Putamen (tissue), 1 donor: ENCODE measurements at places on chromosomes 13 and 19.
A peak's percentile ranks its signal among the peaks of the same experiment; 100 is the strongest.

- no peak for DNase-seq
Observed at GRCh38 chr19:12715929-12716328, 7.8 kb downstream of the TNPO2 start.

GRCh38 chr13:113862931-113863523, 849 bp downstream of the GAS6 start:
- no peak for DNase-seq

DNA sequence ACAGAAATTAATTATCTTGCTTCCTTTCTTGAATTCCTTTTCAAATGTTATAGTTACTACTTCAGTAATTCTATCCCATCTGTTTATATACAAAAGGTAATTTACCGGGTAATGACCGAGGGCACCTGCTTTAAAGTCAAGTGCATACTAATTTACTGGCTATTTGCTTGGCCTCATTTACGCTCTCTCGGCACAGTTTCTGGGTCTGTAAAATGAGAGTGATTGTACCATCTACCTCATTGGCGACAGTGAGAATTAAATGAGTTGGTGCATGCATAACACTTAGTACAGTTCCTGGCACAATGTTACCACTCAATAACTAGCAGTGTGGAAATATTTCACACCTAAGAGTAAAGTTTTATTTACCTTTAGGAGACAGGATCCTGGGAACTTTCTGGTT, 111.6 kb downstream of the GGACT start:
- DNase-seq: no peak

DNA sequence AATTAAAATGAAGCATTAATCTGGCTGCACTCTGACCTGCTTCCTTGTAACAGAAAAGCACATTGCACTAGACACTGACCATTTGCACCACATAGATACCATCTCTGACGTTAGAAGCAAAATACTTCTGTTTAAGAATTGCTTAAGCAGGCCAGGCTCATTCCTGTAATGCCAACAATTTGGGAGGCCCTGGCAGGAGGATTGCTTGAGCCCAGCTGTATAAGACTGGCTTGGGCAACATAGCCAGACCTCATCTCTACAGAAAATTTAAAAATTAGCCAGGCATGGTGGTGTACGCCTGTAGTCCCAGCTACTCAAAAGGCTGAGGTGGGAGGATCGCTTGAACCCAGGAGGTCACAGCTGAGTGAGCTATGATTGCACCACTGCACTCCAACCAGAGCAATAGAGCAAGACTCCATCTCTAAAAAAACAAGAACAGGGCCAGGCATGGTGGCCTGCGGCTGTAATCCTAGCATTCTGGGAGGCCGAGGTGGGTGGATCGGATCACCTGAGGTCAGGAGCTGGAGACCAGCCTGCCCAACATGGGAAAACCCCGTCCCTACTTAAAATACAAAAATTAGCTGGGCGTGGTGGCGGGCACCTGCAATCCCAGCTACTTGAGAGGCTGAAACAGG, 7.0 kb upstream of the TLE6 start:
- DNase-seq: no peak

- no peak for DNase-seq
Observed at GRCh38 chr19:35143231-35143715, at the start of gene FXYD7. Gene FXYD7 (plus strand): TSS chr19:35143255. CDS start chr19:35143334, 79 bp downstream.

DNA sequence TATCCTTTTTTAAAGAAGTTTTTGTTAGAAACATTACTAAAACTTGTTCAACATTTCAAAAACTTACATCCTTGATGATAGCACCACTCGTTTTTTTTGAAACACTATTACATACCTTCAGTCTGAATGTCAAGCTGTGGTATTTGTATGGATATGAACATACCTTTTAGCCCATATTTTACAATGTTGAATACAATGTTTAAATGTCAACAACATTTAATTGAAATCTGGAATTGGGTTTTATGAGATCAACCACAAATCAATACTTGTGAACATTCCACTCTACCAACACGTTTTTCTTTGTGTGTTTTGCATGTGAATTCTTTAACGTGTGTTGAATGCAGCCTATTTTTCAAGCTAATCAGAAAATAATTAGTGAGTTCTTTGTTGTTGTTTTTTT, 4.7 kb downstream of the SERP2 start:
- DNase-seq: no peak

GRCh38 chr19:55581145-55581822, 636 bp upstream of the ZNF579 start:
- DNase-seq: no peak

- DNase-seq: no peak
Observed at GRCh38 chr19:29614780-29615179, 8.7 kb downstream of the POP4 start.

GRCh38 chr19:28034936-28035335, 1178.0 kb downstream of the UQCRFS1 start:
- no peak for DNase-seq

DNA sequence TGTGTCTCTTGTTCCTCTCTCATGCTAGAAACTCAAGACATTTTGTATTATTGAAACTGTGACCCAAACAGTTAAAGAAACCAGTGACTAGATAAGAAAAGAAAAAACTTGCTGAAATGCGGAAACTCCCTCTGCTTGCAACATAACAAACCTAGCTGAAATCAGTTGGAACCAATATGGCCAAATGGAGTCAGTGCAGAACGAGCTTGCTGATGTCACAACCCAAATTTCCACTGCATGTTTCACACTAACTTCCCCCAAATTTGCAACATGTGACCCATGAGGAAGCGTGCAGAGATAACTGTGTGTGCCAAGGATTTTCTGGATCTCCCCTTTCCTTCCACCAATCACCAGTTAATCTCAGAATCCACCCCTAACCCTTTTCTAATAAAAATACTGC, 208.0 kb downstream of the DLEU7 start:
- DNase-seq: peak; percentile 35

GRCh38 chr19:50534478-50534877, 20.8 kb upstream of the ASPDH start:
- DNase-seq: no peak

- peak; percentile 21 for DNase-seq
Observed at GRCh38 chr13:50171590-50172282, 156.5 kb downstream of the KCNRG start.

- no peak for DNase-seq
Observed at GRCh38 chr13:37929308-37929707, 59.7 kb upstream of the TRPC4 start.

- no peak for DNase-seq
Observed at GRCh38 chr19:17153996-17154395, 61.2 kb upstream of the USE1 start.

DNA sequence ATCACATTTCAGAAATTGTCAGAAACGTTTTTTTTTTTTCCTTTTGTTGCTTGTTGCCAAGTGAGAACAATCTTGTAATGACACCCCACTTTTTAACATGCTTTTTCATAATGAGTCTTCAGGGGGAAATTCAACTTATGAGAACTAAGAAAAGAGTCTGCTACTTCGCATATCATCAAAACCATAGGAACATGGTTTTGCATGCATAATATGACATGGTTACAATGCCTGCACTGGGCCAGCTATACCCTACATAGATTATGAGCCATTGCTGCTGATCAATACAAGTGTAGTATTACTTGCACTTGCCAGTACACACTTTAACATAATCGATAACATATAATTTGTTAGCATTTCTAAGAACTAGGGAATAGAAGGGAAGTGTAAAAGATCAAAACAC, 191.0 kb upstream of the NBEA start:
- no peak for DNase-seq
